Activated CD4-positive, alpha-beta T cell treated with anti-CD3 and anti-CD28 coated beads, Interleukin-2, amount 50 U/mL, for 1 hour (primary cell): ENCODE measurements at places on chromosomes 12 and 14.

DNA sequence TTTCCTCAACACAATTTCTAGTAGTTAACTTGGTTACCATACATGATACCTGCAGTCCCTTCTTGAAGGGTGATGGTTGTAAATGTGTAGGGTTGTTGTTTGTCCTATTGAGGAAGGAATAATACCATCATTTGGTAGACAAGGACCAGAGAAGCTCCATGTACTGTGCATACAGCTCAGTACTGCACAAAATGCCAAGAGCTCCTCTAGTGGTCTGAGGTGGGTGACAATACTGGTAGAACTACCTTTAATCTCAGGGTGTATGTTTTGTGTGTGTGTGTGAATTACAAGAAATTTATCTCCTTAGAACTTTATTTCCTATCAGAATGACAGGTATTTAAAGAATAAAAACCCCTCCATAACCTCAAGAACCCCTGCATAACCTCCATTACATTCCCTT lies 575.3 kb downstream of the TMTC2 start:
- no peak for DNase-seq

DNA sequence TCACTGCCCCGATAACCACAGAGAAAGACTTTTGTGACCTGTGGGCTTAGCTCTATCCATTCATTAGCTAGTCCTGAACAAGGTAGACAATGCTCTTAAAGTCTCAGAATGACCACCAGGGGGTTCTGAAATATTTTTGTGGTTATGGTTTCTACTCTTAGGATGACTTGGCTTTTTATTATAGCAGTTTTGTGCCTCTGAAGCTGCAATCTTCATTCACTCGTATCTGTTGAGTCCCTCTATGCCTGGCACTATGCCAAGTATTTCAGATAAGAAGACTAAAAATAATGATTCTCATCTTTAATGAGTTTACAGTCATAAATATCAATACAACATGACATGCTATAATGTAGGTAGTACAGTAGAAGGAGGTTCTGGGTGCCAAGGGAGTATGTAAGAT lies 130.8 kb upstream of the TRHDE start:
- DNase-seq, result no peak

GRCh38 chr14:35234012-35234805 lies 58.0 kb upstream of the PSMA6 start:
- DNase-seq, result no peak

DNA sequence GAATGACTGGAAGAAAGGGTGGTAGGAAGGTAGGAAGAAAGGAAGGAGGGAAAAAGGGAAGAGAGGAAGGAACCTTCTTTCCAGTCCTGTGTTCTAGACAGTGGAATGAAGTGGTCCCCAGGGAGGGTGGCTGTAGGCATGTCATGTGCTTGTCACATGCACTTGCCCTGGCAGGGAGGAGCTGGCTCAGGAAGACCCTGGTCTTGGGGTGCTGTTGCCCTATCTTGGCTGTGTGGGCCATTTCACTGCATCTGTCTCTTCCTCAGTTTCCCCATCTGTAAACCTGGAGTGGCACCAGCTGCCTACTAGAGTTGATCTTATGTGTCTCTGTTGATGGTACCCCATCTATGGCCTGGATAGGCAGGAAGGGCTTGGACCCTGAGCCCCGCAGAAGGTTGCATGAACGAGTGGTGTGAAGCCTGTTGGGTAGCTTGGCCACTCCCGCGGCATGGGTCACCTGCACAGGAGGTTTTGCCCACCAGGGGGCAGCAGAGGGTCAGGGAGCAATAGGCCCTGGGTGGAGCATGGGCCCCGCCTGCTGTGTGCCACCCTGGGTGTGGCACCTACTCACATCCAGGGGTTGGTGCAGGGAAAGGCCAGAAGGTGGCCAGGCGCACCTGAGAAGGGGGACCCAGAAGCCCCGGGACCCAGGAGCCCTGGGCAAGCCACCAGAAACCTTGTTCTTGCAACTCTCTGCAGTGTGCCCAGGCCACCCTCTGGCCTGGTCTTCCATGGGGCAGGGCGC lies 25.1 kb downstream of the MEG3 start:
- DNase-seq, result peak; percentile 77

- peak; percentile 23 for DNase-seq
Measured at GRCh38 chr12:123427036-123427769, 9.3 kb downstream of the RILPL2 start.
